ENCODE measurements at places on chromosomes 4 and X. TPM values are rescaled to one million over a fixed set of nuclear protein-coding genes. Genes with fewer than 3 reads are reported as not detected.

The VCX2 gene
- not detected for polyA plus RNA-seq

The PPEF2 gene
- polyA plus RNA-seq, result 0.15 TPM

- no peak for DNase-seq
These were observed 2.8 kb upstream of the LIN54 start for GRCh38 chr4:83013420-83013867.

DNA sequence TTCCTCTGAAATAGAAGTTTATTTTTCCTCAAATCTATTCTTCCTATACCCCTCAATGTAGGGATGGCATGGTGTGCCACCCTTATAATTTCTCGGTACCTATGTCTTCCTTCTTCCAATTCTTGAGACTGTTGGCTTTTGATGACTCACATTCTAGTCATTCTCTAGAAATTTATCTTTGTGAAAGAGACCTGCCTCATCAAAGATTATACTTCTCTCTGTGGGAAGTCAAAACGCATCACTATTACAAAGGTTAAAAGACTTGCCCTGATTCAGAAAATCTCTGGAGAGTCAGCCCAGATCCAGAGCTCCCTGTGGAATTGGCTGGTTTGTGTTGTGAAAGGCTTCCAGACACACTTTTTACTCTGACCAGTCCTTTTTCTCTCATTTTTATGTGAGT is 65.9 kb upstream of the FSTL5 start:
- no peak for DNase-seq

- DNase-seq, result no peak
These were observed 12.3 kb upstream of the UBA1 start for GRCh38 chrX:47181301-47181700.

- DNase-seq, result no peak
These were observed 334.9 kb upstream of the DDX53 start for GRCh38 chrX:22664826-22665225.

GRCh38 chrX:20455001-20455400 is 188.3 kb upstream of the RPS6KA3 start:
- DNase-seq, result no peak

GRCh38 chrX:155028877-155029291 is 2.2 kb downstream of the FUNDC2 start:
- no peak for DNase-seq

GRCh38 chrX:54446084-54446483 is 5.9 kb downstream of the TSR2 start:
- no peak for DNase-seq

DNA sequence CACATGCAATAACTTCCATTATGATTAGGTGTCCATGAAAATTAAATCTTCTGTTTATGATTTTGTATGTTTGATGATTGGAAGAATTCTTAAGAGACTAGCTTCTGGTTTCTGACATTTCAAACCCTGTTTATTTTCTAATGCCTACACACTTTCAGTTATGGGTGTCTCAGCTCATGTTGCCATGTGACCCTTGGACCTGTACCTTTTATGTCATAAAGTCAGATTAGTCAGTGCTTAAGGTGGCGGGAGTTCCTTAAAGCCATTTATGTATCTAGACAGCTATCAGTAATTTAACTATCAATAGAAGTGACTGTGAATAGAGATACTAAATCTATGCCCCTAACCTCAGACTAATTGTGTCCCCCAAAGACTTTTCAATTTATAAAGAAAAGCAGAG is 155.6 kb downstream of the GBA3 start:
- no peak for DNase-seq
